GF-D8 (cell line): ENCODE measurements at places on chromosomes 13 and 19.
A peak's percentile ranks its signal among the peaks of the same experiment; 100 is the strongest.

DNA sequence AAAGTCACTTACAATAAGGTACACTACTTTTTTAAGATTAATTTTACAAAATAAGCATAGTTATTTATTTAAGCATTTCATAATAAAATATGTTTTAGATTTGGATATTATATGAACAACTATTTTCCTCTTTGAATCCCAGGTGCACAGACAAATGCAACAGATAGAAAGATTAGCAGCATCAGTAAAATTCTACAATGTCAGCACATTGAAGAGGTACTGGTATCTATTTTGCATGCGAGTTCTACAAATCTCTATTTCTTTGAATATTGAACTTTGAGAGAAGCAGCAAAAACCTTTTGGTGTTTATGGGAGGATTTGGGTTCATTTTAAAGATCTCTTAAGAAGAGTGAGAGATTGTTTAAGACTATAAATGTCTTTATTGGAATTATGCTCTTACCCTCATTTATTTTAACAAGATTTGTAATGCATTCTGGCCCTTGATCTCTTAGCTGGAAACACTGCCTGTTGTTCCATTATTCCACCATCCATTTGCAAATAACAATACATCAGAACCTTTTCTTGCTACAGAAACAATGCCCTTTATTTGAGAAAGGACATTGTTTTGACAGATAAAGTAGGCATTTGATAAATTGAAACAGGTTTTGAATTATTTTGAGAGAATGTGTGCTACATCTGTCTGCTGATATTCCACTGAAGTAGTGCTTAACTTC is 558.8 kb upstream of the KLHL1 start:
- no peak for DNase-seq

GRCh38 chr13:59776924-59777690 is 386.6 kb downstream of the DIAPH3 start:
- DNase-seq: no peak

- no peak for DNase-seq
These were observed 79.1 kb downstream of the ESD start for GRCh38 chr13:46717856-46718255.

DNA sequence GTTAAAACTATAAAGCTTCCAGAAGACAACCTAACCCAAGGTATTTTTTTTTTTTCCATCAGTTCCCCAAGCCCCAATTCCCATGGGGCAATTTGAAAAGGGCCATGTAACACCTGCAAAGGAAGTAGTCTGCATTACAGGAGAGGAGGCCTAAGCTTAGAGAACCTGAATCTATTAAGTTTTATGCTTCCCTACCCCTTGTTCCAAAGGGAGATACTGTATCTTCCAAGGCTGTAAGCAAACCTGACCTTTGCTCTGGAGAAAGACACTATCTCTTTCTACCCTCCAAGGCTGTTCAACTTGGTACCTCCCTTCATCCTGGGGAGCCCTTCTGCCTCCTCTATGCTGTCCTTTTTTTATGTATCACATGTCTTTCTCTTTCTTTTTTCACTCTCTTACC is 15.0 kb downstream of the KATNAL1 start:
- no peak for DNase-seq

DNA sequence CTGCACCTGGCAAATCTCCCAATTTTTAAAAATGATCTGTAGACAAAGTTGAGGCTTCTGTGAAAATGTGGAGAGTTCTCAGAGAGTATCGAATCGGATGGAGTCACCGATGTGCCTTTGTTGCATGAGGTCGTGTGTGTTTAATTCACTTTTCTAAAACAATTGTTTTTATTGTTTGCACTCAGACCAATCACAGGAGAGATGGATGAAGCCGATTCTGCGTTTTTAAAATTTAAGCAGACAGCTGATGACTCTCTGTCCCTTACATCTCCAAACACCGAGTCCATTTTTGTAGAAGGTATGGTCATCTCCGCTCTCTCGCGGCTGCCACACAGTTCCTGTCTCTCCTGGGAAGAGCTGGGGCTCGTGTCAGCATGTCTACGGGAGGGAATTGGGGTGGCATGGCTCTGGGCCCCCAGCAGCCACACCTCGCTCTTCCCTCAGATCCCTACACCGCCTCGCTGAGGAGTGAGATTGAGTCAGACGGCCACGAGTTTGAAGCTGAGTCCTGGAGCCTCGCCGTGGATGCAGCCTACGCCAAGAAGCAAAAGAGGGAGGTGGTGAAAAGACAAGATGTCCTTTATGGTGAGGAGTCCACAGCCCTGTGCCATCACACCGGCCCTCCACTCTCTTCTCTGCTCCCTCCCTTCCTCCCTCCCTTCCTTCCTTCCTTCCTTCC is 47.2 kb downstream of the PEX11G start:
- no peak for DNase-seq

DNA sequence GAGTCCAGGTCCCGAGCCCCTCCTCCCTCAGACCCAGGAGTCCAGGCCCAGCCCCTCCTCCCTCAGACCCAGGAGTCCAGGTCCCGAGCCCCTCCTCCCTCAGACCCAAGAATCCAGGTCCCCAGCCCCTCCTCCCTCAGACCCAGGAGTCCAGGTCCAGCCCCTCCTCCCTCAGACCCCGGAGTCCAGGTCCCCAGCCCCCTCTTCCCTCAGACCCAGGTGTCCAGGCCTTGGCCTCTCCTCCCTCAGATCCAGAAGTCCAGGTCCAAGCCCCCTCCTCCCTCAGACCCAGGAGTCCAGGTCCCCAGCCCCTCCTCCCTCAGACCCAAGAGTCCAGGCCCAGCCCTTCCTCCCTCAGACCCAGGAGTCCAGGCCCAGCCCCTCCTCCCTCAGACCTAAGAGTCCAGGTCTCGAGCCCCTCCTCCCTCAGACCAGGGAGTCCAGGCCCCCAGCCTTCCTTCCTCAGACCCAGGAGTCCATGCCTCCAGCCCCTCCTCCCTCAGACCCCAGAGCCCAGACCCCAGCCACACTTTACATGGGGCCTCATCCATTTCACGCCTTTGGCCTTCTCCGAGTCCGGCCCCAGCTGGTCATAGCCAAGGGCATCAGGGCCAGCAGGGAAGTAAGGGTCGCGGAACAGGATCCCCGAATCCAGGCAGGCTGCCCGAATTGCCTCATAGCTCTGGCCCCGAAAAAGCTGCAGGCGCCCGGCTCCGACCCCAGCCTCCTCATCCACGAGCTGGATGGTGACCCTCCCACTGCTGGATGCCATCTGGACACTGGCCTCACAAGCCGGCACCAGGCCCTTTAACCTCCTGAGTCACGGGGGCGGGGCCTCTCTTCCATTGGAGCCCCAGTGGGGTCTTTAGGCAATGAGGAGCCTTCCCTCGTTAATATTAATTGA is 628 bp downstream of the CAPN12 start:
- no peak for DNase-seq

GRCh38 chr19:56707821-56708220 is 36.3 kb upstream of the ZNF835 start:
- no peak for DNase-seq

GRCh38 chr13:25420161-25420560 is 48.4 kb downstream of the ATP8A2 start:
- DNase-seq: no peak

DNA sequence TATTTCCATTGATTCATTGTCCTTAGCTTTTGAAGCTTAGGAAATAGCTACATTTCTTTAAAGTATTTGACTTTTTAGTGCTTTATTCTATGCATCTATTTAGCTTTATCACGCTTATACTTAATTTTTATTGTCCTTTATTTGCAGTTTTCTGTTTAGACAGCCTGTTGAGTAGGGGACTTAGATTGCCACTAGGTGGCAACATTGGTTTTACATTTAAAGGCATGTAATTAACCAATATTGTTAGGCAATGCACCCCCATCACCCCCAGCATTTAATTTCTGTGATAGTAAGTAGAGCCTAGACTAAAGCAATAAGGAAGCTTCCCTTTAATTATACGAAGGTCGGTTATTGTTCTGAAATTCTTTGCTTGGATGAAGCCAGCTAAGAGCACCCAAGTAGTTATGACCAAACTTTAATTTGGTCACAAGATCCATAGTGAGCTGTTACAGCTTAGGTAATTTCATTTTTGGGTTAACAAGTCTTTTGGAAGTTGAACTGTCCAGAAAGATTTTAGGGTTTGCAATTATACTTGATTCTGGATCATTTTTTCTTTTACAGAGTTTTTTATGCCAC is 36.5 kb downstream of the B3GLCT start:
- no peak for DNase-seq

DNA sequence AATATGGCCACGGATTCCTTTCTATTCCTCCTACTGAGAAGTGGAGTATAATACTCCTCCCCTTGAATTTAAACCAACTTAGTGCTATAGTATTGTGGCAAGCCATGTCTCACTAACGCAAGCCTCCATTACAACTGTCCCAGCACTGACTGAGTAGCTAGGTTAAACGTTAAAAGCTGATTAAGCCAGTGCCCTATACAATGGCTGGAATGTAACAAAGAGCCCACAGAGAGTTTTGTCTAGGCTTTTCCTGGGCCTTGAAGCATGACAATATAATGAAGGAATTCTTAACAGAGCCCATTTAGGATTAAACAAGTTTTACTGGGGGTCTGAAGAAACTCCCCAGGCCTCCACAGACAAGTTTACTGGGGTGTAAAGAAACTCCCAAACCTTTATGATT is 254.5 kb upstream of the DACH1 start:
- no peak for DNase-seq

DNA sequence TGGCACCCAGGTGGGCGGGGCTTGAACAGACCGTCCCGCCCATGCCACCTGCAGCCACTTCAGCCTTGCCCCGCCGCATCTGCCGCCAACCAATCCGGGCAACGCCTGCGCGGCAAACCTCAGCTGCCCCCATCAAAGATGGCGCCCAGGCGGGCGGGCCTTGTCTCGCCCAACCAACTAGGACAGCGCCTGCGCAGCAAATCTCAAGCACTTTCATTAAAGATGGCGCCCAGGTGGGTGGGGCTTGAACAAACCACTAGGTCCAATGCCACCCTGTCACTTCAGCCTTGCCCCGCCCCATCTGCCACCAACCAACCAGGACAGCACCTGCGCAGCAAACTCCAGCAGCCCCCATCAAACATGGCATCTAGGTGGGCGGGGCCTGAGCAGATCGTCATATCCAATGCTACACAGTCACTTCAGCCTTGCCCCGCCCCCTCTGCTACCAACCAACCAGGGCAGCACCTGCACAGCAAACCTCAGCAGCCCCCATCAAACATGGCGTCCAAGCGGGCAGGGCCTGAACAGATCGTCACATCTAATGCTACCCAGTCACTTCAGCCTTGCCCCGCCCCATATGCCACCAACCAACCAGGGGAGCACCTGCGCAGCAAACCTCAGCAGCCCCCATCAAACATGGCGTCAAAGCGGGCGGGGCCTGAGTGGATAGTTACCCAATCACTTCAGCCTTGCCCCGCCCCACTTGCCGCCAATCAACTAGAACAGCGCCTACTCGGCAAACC is 1.4 kb downstream of the PEG3 start:
- DNase-seq: peak; percentile 67

- DNase-seq: peak; percentile 11
These were observed 96.6 kb upstream of the LSM14A start for GRCh38 chr19:34075661-34076091.

GRCh38 chr13:45315520-45316167 is 25.3 kb downstream of the TPT1 start:
- no peak for DNase-seq

- no peak for DNase-seq
These were observed 2.7 kb upstream of the KLK2 start for GRCh38 chr19:50870417-50871089.

GRCh38 chr13:51818781-51819511 is 15.0 kb upstream of the DHRS12 start:
- no peak for DNase-seq

DNA sequence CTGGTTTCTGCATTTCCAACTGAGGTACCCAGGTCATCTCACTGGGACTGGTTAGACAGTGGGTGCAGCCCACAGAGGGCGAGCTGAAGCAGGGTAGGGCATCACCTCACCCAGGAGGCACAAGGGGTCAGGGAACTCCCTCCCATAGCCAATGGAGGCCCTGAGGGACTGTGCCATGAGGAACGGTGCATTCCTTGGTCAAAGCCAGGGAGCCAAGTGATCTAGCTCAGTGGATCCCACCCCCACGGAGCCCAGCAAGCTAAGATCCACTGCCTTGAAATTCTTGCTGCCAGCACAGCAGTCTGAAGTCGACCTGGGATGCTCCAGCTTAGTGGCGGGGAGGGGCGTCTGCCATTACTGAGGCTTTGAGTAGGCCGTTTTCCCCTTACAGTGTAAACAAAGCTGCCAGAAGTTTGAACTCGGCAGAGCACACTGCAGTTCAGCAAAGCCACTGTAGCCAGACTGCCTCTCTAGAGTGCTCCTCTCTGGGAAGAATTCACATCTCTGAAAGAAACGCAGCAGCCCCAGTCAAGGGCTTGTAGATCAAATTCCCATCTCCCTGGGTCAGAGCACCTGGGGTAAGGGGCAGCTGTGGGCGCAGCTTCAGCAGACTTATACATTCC is 1386.6 kb upstream of the PCDH9 start:
- DNase-seq: no peak

DNA sequence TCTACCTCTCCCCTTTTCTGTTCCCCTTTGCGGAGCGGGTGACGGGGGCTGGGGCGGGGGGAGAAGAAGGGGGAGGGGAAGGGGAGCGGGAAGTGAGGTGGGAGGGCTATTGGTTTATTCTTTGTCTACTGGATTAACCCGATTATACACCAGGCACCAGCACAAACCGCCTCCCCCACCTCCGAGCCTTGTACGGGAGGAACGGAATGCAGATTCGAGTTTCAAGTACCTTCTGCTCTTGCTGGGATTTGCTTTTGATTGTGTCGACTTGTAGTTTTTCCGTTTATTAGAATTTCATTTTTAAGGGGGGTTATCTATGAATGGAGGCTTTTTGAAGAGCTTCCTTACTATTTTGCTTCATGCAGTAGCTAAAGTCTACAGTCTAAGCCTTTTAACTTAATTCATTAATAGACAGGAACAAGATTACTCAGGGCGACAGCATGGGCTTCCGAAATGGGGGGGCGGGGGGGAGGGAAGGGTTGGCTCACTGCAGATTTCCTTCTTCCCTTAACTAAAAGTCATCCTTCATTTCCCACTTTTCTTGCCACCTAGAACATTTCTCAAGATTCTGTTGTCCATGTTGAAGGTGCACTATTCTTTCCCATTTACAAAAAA is 937 bp upstream of the SPRY2 start:
- DNase-seq: peak; percentile 57

DNA sequence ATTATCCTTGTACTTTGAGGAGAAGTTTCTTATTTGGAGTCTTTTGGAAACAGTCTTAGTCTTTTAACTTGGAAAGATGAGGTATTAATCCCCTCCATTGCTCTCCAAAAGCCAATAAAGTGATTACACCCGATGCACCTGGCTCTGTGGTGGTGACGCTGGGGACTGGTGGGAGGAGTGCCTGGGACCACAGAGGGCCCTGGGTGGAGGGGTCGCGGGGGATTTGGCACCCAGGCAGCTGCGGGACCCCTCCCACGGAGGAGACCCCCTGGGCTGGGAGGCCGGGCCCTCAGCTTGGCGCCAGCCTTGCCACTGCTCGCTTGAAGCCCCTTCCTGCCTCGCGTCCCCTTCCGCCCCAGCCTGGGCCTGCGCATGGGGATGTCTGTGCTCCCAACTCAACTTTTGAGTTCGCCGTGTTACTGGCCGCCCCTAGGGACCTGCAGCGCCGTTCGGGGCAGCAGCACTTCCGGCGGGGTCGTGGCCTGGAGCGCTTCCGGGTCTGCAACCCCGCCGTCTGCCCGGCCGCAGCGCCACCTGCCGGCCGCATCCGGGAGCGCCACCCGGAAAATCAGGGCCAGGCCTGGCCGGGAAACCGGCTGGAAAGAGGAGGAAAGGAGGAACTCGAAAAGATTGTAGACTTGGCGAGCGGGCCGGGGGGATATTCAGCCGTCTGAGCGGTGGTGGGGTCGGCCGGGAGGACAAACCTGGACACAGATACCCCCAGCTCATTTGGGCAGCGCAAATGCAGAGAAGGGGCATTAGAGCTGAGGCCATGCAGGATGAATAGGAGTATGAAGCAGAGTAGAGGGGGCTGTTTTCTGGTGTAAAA is 8.4 kb downstream of the PEAK3 start:
- peak; percentile 68 for DNase-seq
